ENCODE measurements at places on chromosomes 5 and 9.

DNA sequence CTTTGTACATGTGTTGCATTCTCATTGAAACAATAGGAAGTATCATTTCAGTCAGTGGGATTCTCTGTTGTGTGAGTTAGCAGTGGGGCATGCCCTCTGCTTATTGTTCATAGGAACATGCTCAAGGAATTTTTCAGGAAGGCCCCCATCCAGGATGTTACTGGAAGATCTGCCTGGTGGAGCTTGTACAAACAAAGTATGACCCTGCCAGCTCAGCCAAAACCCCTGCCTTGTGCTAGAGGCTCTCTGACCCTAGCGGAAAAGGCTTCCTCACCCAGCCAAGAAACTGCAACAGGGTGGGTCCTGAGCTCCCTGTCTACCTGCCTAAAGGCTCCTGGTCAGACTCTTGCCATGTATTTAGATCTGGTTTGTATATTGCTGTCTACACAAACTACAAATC is 43.2 kb downstream of the MRRF start:
- no peak for DNase-seq

GRCh38 chr9:104091708-104092107 is 2.4 kb upstream of the SMC2 start:
- peak; percentile 59 for DNase-seq

DNA sequence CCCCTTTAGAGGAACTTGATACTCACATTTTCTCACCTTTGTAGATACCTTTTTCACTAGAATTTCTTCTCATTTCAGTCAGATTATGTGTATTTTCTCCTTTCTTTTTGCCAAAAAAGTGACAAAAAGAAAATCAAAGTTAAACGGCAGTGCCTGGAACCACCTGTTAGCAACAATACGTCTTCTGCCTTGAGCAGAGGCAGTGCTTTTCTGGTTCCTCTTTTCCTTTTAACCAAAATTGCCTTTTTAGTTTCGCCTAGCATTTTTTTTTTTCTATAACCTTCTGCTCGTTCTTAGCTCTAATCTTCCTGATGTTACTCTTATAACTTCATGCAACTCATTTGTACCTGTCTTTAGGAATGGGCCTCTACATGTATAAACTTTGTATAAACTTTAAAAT is 26.1 kb downstream of the SMIM32 start:
- no peak for DNase-seq

GRCh38 chr9:36433386-36433785 is 33.3 kb upstream of the RNF38 start:
- DNase-seq: no peak

DNA sequence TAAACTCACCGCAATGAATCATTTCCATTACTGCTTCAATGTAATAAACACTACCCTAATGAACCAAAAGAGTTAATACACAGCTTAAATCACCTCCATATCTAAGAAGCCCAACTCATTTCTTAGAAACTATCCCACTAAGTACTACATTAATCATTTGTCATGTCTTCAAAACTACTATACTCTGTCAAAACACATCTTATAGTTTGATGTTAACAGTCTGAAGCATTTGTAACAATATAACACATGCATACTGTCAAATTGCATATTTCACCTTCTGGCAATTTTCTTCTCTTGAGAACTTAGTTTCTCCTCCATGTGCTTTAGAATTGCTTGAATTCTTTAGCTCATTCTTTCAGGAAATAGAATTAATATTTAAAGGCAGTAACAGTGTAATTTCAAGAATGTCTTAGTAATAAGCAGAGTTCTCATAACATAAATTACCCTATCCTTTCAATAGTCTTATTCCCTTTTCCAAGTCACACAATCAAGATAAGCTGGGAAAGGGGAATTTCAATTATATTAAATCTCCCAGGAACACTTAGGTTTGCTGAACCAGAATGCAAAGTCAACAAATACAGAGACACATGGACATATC is 199.7 kb downstream of the ATPSCKMT start:
- DNase-seq: no peak

GRCh38 chr5:14062178-14062577 is 81.0 kb upstream of the TRIO start:
- DNase-seq: no peak

- DNase-seq: no peak
Observed at GRCh38 chr9:123485216-123485615, 129.2 kb downstream of the CRB2 start.

GRCh38 chr9:69122549-69123141 is 51.4 kb upstream of the TJP2 start:
- no peak for DNase-seq

- DNase-seq: no peak
Observed at GRCh38 chr5:10374046-10375022, 20.8 kb downstream of the MARCHF6 start.

GRCh38 chr9:5896863-5897262 is 6.2 kb downstream of the MLANA start:
- DNase-seq: no peak

- DNase-seq: no peak
Observed at GRCh38 chr5:135596788-135597187, 18.0 kb upstream of the CXCL14 start.

- no peak for DNase-seq
Observed at GRCh38 chr9:89460551-89460950, 37.4 kb downstream of the SEMA4D start.

GRCh38 chr9:121741228-121741918 is 89.9 kb downstream of the DAB2IP start:
- DNase-seq: no peak

DNA sequence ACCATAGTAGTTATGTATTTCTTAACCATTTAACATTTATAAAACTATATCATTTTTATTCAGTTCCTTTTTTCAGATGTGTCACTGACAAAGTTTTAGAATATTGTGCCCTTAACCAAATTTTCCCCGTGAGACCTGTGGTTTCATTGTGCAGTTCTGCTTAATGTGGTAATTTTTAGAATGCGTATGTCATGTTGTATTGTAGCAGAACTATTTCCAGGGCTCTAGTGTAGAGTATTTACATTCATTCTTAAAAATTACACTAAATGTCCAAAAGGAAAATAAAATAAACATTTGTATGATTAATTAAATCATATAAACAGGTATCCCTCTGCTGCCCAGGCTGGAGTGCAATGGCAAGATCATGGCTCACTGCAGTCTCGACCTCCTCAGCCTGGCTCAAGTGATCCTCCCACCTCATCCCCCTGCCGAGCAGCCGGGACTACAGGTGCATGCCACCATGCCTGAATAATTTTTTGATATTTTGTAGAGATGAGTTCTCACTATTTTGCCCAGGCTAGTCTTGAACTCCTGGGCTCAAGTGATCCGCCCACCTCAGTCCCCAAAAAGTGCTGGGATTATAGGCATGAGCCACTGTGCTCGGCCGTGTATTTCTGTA is 15.4 kb downstream of the SERINC5 start:
- peak; percentile 66 for DNase-seq

DNA sequence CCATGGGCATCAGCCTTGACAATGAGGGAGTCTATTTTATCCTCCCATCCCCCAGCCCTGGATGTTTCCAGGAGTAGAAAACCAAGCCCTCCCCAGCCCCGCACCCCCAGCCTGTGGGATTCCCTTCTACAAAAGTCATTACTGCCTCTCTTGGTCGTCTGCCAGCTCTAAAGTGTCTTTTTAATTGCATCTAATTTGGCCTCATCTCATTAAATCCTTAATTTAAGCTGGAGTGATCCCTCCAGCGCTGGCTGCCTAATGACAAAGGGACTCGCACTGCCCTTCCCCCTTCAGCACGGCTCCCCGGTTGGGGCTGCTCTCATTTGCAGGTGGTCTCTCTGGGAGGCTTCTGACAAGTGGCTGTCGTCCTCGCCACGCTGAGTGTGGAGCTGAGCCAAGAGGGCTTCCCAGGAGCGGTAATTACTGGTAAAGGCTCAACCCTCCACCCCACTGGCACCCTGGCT is 107.9 kb upstream of the ALDH1B1 start:
- no peak for DNase-seq

Data from NB4 (cell line).